ENCODE measurements at places on chromosomes 16 and 17.

- no peak for DNase-seq
Observed at GRCh38 chr17:74760404-74761105, 12.1 kb downstream of the NHERF1 start.

DNA sequence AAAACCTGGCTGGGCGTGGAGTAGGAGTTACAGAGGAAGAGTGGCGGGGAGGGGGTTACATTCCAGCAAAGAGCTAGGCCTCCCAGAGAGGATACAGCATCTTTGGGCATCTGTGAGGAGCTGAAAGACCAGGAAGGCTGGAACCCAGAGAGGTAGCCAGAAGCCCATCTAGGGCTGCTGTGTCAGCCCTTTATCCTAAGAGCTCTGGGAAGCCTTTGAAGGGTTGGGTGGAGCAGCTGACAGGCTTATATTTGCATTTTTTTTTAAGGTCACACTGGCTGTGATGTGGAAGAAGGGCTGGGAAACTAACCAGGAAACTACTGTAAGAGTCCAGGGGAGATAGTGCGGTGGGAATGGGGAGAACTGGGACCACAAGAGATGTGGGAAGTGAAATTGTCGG is 6.8 kb upstream of the CNOT1 start:
- DNase-seq, result no peak

DNA sequence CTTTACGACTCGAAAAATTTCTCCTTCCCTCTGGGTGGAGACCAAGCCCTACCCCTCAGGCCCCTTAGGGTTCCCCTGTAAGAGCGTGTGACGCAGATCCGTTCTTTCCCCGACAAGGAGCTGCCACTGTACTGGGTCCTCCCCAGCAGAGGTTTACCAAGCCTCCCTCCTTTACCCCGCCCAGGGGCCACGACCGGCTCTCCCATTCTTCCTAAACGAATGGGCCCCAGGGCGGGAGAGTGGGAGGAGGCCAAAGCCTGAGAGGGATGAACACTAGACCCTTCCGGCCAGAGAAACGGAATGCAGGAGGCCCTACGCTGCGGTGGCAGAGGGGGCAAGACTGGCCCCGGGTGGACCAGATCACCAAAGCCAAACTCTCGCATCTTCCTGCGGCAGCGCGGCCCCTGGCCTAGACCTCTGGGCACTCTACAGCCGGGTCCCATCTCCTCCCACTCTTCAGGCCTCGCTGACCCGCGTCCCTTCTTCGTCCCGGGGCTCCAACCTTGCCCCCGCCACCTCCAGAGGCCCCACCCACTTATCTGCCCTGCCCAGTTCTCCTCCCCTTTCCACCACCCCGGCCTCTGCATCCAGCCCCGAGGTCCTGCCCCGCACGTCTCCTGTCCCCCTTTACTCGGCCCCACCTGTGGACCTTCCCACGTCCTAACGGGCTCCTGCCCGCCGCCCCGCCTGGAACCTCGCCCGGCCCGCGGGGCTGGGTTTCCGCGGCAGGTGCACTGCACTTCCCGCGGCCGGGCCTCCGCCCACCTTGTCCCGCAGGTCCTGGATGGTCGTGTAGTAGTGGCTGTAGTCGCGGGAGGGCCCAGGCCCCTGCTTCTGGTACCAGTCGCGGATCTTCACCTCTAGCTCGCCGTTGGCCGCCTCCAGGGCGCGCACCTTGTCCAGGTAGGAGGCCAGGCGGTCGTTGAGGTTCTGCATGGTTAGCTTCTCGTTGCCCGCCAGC is 765 bp downstream of the KRT19 start:
- DNase-seq, result no peak

DNA sequence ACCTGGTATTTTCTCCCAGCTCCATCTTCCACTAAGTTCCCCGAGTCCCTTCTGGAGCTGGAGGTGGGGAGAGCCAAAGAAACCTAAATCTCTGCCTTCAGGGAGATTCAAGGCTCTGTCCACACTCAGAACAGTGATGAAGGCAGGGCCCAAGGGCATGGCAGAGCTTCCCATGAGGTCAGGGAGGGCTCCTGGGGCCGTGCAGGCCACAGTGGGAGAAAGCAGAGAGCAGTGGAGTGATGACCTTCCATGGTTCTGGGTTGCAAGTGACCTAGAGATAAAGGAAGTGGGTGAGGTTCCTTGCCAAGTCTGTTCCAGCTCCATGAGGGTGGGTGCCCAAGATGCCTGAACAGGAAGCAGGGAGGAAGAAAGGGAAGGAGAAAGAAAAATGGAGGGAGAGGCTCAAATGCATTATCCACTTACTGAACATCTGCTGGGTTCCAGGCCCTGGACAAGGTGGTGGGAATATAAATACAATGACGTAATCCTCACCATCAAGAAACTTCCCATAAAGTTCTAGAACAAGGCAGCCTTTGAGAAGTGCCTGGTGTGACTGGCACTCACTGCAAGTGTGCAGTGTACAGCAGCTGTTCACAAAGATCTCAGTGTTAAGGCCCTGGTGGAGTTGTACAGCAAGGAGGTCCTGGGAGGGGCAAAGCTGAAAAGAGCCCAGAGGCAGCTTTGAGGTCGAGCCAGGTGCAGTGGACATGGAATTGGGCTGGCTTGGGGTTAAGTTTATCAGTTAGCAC is 13.3 kb downstream of the TBKBP1 start:
- no peak for DNase-seq

Measured in right forelimb (tissue), 1 donor.